Mammary microvascular endothelial cell (primary cell): ENCODE measurements at places on chromosomes 4 and X. TPM values are rescaled to one million over a fixed set of nuclear protein-coding genes. Genes with fewer than 3 reads are reported as not detected.

GABRE gene
- total RNA-seq: 1.7 and 2.4 TPM in 2 replicates

PDLIM3 gene
- 24.4 and 35.4 TPM in 2 replicates for total RNA-seq

TMPRSS11A gene
- not detected in 2 replicates for total RNA-seq

PLXNB3 gene
- total RNA-seq: 3.5 and 10.6 TPM in 2 replicates

TRIM61 gene
- not detected in 2 replicates for total RNA-seq

ELF2 gene
- 16.2 and 23.2 TPM in 2 replicates for total RNA-seq

FGF5 gene
- total RNA-seq: 0.20 and 0.59 TPM in 2 replicates

NALF2 gene
- total RNA-seq: 0.05 and 0.13 TPM in 2 replicates

PAGE1 gene
- total RNA-seq: not detected in 2 replicates

AKAP14 gene
- total RNA-seq: not detected in 2 replicates

FRG2 gene
- total RNA-seq: not detected in 2 replicates

MAGEB1 gene
- total RNA-seq: not detected in 2 replicates

GLRA2 gene
- total RNA-seq: not detected in 2 replicates

NSUN7 gene
- 0.34 and 0.87 TPM in 2 replicates for total RNA-seq

HOPX gene
- 25.9 and 27.2 TPM in 2 replicates for total RNA-seq

PABPC1L2B gene
- total RNA-seq: not detected in 2 replicates

KLF8 gene
- total RNA-seq: 1.00 and 1.4 TPM in 2 replicates

ADGRG4 gene
- total RNA-seq: 0.07 and 0.10 TPM in 2 replicates

KLHL4 gene
- total RNA-seq: 15.7 and 19.2 TPM in 2 replicates

ERAS gene
- total RNA-seq: not detected in 2 replicates

MAGEA11 gene
- total RNA-seq: not detected in 2 replicates

FGG gene
- total RNA-seq: not detected in 2 replicates

PPP2R2C gene
- total RNA-seq: not detected in 2 replicates

HSFX3 gene
- not detected in 2 replicates for total RNA-seq

RHOXF2 gene
- total RNA-seq: not detected in 2 replicates

TRPC3 gene
- total RNA-seq: 0.07 TPM in 1 of 2 replicates, not detected in the other

DSPP gene
- not detected in 2 replicates for total RNA-seq

XAGE1A gene
- total RNA-seq: not detected in 2 replicates

FRMPD3 gene
- total RNA-seq: not detected in 2 replicates

SMS gene
- 107 and 113 TPM in 2 replicates for total RNA-seq

SPACA5 gene
- 0.80 TPM in 1 of 2 replicates, not detected in the other for total RNA-seq

UNC5C gene
- total RNA-seq: 0.07 and 0.10 TPM in 2 replicates

NXF2B gene
- not detected in 2 replicates for total RNA-seq

ANXA5 gene
- 735 and 779 TPM in 2 replicates for total RNA-seq

CT45A8 gene
- not detected in 2 replicates for total RNA-seq

DLG3 gene
- total RNA-seq: 0.84 and 1.5 TPM in 2 replicates

MAGEB10 gene
- total RNA-seq: not detected in 2 replicates

NUDT10 gene
- total RNA-seq: 0.20 and 0.69 TPM in 2 replicates

HS3ST1 gene
- 0.98 and 5.0 TPM in 2 replicates for total RNA-seq
